ENCODE measurements at places on chromosomes 2 and 18. TPM values are rescaled to one million over a fixed set of nuclear protein-coding genes. Genes with fewer than 3 reads are reported as not detected.

NEU2 gene
- total RNA-seq = not detected

HJURP gene
- 1.0 TPM for total RNA-seq

- H3K36me3 ChIP-seq = no peaks in the 10 kb centered on the region
- H3K27ac ChIP-seq = no peak overlapping the region
- no peaks in the 10 kb centered on the region for H3K4me1 ChIP-seq
- DNase-seq = no peak
- H3K4me3 ChIP-seq = no peak overlapping the region
Measured at GRCh38 chr2:162729469-162729868, 109.1 kb downstream of the KCNH7 start.

MC4R gene
- not detected for total RNA-seq

DPP4 gene
- total RNA-seq = 1.9 TPM

DNA sequence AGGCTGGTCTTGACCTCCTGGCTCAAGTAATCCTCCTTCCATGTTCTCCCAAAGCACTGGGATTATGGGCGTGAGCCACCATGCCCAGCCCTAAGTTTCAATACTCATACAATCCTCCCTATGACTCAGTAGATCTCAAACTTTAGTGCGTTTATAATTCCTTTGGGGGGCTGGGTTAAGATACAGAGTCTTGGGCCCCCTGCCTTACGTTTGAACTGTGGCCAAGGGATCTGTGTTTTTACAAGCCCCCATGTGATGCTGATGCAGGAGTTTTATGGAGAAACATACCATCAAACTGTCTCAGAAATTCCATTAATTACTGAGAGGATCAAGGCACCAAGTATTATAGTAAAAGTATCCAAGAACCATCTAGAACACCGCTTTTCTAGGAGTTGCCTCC, 38.2 kb upstream of the FAM136A start:
- peaks cover 22% of the 10 kb centered on the region for H3K27me3 ChIP-seq
- no peaks in the 10 kb centered on the region for H3K36me3 ChIP-seq
- no peaks in the 10 kb centered on the region for H3K4me1 ChIP-seq
- DNase-seq = no peak

ERBB4 gene
- total RNA-seq = not detected

- peak overlapping the region; percentile 19 for H3K27ac ChIP-seq
- H3K36me3 ChIP-seq = peaks cover 77% of the 10 kb centered on the region
- H3K27me3 ChIP-seq = no peaks in the 10 kb centered on the region
- DNase-seq = no peak
- H3K4me1 ChIP-seq = peaks cover 61% of the 10 kb centered on the region
- no peak overlapping the region for H3K4me3 ChIP-seq
Measured at GRCh38 chr2:64094663-64095382, 49.4 kb downstream of the PELI1 start.

DNA sequence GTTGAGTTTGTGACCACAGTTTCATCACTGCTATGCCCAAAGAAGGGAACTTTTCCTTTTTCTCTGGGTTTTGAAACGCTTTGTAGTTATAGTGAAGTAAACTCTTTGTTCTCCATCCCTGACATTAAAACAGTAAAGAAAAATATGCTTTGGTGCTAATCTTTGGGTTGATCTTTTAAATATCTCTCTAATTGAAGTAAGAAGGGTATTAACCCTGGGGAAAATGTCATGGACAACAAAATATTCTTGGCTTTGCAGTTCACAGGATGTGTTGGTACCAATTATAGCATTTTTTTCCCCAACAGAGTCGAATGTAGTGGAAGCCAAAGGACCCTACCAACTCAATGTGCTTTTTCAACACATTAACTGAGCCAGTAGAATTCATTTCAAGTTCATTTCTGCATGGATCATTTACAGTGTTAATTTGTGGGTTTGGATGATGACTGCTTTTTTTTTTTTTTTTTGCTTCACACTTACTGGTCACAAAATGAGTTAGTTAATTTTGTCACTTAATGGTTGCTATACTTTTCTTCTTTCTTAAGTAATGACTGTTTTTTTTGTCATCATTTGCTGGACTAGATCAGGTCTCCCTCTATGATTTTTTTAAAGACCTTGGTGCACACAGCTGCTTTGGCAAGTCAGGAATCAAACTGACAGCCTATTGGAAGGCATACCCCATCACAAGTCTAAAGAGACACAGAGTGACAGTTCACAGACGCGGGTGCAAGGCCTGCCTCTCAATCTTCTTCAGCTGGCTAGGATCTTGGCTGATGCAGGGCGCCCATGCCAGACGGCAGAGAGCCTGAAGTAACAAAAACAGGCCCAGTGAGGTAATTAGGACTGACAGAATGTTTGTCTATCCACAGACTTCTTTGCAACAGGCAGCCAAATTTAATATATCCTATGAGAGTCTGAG, 98.8 kb upstream of the MMADHC start:
- no peak overlapping the region for H3K4me3 ChIP-seq
- H3K36me3 ChIP-seq = no peaks in the 10 kb centered on the region
- H3K27ac ChIP-seq = no peak overlapping the region
- no peaks in the 10 kb centered on the region for H3K27me3 ChIP-seq
- no peak for DNase-seq
- no peaks in the 10 kb centered on the region for H3K4me1 ChIP-seq

TRIM43 gene
- not detected for total RNA-seq

DNA sequence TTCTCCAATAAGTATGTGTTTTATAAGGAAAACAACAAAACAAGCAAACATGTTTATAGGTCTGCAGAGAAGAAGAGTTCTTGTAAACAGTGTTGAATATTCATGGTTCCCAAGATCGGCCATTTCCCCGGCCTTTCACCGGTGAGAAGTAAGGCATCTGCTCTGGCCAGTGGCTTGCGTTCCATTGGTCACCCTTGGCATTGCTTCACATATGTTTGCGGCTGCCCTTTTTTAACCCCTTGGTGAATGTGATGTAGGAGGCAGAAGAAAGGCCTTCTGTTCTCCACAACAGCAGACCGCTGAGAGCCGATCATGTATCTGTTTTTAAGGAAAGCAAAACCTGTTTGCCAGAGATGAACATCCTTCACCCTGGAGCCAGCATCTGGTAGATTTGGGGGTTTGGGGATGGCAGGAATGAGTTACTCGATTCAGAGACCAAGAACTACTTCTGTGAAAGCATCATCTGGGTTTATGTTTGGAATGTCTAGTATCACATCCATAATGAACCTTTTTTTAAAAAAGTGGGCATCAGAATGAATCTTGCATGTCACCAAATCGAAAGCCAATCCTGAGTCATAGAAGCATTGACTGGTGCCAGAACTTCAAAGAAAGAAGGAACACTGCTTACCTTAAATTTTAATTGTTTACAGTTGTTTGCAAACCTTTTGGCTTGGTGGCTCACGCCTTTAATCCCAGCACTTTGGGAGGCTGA, 112.3 kb downstream of the AGAP1 start:
- H3K4me3 ChIP-seq = no peak overlapping the region
- H3K27me3 ChIP-seq = peaks cover 2% of the 10 kb centered on the region
- no peaks in the 10 kb centered on the region for H3K4me1 ChIP-seq
- H3K36me3 ChIP-seq = no peaks in the 10 kb centered on the region
- no peak for DNase-seq

DNA sequence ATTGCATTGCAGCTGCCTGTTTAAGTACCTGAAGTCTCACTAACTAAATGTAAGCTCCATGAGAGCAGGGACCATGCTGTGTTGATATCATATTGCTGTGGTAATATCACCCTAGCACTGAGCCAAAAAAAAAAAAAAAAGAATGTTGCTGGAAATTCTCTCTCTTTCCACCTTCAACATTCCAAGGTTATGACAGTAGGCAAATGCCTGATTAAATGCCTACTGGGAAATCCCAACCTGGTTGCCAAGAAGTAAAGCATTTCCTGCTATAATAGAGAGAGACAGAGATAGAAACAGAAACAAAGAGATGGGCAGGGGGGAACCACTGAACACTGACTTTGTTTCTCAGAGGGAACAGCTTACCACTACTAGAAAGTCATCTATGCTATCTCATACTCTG, 1604.2 kb downstream of the LRP1B start:
- no peak overlapping the region for H3K4me3 ChIP-seq
- no peaks in the 10 kb centered on the region for H3K36me3 ChIP-seq
- DNase-seq = no peak
- no peaks in the 10 kb centered on the region for H3K27me3 ChIP-seq
- H3K27ac ChIP-seq = no peak overlapping the region

MFSD2B gene
- total RNA-seq = not detected

ALLC gene
- total RNA-seq = not detected

- no peak overlapping the region for H3K27ac ChIP-seq
- DNase-seq = no peak
- peaks cover 27% of the 10 kb centered on the region for H3K27me3 ChIP-seq
- H3K4me1 ChIP-seq = peaks cover 11% of the 10 kb centered on the region
Measured at GRCh38 chr2:106581328-106581727, 94.2 kb downstream of the CD8B2 start.

DNA sequence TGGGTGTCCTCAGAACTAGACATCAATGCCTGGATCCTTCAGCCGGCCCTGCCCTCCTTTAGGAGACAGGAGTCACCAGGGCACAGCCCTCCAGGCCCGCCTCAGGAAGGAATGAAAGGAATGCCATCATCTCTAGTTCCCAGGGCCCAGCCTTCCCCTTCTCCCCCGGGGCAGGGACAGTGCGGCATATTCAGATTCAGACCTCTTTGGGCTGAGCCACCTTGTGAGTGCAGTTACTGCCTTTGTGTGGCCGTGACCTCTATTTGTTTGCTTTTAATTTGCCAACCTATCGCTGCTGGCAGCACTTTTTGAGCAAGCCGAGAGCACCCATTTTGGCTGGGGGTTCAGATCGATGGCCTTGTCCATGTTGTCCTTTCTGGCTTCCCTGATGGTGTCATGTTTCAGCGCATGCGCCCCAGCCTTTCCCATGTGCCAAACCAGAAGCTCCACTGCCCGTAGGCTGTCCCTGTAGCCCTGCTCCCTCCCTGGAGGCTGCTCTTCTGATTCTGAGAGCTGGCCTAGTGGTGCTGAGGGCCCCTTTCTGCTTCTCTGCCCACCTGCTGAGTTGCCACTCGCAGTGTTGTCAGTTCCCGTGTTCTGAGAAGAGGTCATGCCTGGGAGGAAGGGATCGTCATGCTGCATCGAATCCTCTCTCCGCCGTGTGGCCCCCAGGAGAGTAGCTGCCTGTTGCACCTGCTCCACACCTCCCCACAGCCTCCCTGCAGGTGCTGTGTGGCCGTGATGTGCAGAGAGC, 10.9 kb downstream of the ANKRD23 start:
- H3K4me1 ChIP-seq = peaks cover 11% of the 10 kb centered on the region
- peaks cover 71% of the 10 kb centered on the region for H3K36me3 ChIP-seq
- DNase-seq = no peak
- no peak overlapping the region for H3K4me3 ChIP-seq
- peak overlapping the region; percentile 50 for H3K27ac ChIP-seq

RSAD2 gene
- 0.67 TPM for total RNA-seq

AKAIN1 gene
- total RNA-seq = not detected

PSTPIP2 gene
- 0.51 TPM for total RNA-seq

GRCh38 chr2:65000644-65001043, 11.4 kb downstream of the SLC1A4 start:
- no peaks in the 10 kb centered on the region for H3K4me1 ChIP-seq
- H3K27me3 ChIP-seq = no peaks in the 10 kb centered on the region
- H3K36me3 ChIP-seq = peaks cover 31% of the 10 kb centered on the region
- H3K27ac ChIP-seq = no peak overlapping the region
- no peak overlapping the region for H3K4me3 ChIP-seq

- DNase-seq = no peak
- no peak overlapping the region for H3K27ac ChIP-seq
- peaks cover 3% of the 10 kb centered on the region for H3K27me3 ChIP-seq
- H3K36me3 ChIP-seq = no peaks in the 10 kb centered on the region
- H3K4me3 ChIP-seq = no peak overlapping the region
- H3K4me1 ChIP-seq = no peaks in the 10 kb centered on the region
Measured at GRCh38 chr2:238879043-238879442, 31.2 kb downstream of the TWIST2 start.

MERTK gene
- not detected for total RNA-seq
